ENCODE measurements at places on chromosomes 5 and 9. TPM values are rescaled to one million over a fixed set of nuclear protein-coding genes. Genes with fewer than 3 reads are reported as not detected.

WDR38 gene
- total RNA-seq, result not detected

ZDHHC11 gene
- total RNA-seq, result 0.70 TPM

SPATA31E1 gene
- total RNA-seq, result not detected

TSSK1B gene
- not detected for total RNA-seq

UGT3A2 gene
- not detected for total RNA-seq
